Right forelimb (tissue), 1 donor: ENCODE measurements at places on chromosomes 16 and 17.

DNA sequence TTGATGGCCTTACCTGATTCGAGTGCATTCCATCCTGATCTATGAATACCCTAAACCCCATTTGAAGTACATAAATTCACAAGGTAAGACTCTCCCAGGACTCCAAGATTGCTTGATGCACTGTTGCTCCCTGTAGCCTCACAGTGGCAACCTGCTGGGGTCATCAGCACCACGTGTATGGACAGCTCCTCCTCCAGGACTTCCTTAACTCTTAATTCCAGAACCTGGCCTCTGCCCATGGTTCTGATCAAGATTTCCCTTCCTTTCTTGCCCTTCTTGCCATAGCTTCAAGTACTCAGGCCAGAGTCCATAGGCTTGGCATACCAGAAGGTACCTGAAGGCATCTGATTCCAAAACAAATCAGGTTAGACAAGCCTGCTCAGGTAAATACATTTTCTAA is 34.0 kb upstream of the NLK start:
- no peak for DNase-seq

- DNase-seq, result no peak
Measured at GRCh38 chr17:64572682-64573154, 65.9 kb downstream of the CEP95 start.

DNA sequence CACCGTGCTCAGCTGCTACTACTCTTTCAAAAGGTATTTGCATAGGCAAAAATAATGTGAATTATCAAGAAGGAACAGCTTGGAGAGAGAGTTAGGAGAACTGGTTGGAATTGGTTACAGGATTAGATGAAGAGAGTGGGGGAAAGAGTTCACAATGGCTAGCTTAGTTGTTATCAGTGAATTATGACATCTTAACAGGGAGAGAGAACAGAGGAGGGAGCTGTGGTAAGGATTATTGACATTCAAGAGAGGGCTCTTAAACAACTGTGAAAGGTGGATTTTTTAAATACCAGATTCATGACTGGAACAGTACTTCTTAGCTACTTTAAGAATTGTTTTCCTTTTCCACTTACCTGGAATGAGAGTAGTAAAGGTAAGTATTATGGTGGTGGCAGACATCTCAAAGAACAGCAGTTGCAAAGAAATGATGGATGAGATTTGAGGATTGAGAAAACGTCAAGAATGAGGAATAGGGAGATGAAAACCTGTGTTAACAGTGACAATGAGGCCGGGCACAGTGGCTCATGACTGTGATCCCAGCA is 43.9 kb upstream of the SLC5A11 start:
- DNase-seq, result no peak

GRCh38 chr16:5906351-5906750 is 808.8 kb upstream of the EEF2KMT start:
- DNase-seq, result no peak

DNA sequence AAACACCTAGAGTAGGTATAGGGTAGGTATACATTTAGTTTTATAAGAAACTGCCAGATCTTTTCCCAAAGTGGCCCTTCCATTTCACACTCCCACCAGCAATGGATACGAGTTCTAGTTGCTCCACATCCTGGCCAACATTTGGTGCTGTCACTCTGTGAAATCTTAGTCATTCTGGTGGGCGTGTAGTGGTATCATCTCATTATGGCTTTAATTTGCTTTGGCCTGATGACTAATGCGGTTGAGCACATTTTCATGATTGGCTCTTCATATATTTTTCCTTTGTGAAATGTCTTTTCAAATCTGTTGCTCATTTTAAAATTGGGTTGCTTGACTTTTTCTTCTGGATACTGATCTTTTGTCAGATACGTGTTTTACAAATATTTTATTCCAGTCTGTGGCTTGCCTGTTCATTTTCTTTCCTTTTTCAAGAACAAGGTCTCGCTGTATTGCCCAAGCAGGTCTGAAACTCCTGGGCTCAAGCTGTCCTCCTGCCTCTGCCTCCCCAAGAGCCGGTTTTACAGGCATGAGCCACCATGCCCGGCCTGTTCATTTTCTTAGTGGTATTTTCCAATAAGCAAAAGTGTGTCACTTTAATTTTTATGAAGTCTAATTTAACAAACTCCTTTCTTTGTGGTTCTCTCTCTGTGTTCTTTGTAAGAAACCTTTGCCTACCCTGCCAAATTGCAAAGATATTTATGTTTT is 192.4 kb downstream of the SEC14L1 start:
- no peak for DNase-seq

GRCh38 chr17:6701719-6702118 is 11.4 kb downstream of the SLC13A5 start:
- DNase-seq, result no peak

DNA sequence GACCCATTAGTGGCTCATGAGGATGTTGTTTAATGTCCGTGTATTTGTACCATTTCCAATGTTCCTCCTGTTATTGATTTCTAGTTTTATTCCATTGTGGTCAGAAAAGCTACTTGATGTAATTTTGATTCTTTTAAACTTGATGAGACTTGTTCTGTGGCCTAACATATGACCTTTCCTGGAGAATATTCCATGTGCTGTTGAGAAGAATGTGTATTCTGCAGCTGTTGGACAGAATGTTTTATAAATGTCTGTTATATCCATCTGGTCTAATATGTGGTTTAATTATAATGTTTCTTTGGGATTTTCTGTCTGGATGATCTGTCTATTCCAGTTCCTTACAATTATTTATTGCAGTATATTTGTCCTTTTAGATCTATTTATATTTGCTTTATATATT is 2.9 kb upstream of the ABCA10 start:
- no peak for DNase-seq

DNA sequence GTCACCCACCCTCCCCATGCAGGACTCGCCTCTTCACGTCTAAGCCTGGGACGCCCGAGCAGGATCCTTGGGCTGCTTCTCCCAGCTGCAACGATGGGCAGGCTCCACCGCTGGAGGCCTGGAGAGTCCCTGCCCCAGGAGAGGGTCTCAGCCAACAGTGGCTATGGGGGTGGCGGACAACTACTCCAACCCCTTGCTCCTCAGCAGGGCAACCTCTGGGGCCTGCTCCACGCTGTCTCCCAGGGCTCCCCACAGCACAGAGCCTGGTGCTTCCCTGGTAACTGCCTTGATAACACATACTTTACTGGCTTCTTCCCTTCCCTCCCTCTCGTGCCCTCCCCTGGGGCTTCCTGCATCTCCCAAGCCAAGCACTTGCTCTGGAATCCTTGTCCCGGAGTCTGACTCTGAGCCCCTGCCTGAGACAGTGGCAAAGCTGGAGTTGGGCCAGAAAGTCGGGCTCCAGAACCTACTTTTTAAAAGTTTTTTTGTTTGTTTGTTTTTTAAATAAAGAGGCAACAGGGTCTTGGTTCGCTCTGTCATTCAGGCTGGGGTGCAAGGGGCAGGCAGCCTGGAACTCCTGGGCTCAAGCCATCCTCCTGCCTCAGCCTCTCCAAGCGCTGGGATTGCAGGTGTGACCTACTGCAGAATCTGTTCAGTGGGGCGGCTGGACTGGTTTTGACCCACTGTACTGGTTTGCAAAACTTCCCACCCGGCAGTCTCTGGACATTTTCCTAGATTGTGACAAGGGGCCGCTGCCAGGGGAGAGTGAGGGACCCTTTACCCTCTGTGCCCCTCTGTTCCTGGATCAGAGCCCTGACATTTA is 99.4 kb downstream of the TNFRSF13B start:
- no peak for DNase-seq

DNA sequence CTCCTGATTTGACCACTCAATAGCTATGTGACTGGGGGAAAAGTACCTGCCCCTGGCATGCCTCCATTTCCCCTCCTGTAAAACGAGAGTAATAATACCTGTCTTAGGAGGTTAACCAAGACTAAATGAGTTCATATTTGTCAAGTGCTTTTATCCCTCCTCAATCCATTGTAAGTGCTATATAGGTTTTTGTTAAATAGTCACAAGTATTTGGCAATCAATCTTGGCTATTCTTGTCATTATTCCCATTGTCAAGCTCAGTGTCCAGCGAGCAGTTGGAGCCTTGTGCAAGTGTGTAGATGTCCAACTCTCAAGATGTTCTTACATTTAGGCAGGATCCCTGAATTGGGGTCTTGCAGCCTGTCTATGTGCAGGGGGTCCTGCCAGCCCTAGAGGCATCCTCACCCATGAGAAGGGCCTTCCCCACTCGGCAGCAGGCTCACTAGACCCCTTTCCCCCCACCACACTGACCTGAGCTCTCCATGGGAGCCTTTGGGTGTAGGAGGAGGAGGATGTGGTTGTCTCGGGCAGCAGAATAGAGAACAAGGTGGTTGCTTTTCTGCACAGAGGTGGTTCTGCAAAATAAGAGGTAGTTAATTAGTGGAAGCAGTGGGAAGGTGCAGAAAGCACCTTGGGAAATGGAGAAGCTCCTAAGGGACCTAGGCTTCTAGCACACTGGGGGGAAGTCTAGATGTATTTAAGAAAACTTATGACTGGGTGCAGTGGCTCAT is 18.0 kb downstream of the PIK3R6 start:
- DNase-seq, result no peak

- DNase-seq, result peak; percentile 31
Measured at GRCh38 chr17:66948061-66948750, 16.3 kb upstream of the CACNG4 start.

GRCh38 chr16:27639561-27640276 is 89.8 kb downstream of the KATNIP start:
- peak; percentile 55 for DNase-seq

DNA sequence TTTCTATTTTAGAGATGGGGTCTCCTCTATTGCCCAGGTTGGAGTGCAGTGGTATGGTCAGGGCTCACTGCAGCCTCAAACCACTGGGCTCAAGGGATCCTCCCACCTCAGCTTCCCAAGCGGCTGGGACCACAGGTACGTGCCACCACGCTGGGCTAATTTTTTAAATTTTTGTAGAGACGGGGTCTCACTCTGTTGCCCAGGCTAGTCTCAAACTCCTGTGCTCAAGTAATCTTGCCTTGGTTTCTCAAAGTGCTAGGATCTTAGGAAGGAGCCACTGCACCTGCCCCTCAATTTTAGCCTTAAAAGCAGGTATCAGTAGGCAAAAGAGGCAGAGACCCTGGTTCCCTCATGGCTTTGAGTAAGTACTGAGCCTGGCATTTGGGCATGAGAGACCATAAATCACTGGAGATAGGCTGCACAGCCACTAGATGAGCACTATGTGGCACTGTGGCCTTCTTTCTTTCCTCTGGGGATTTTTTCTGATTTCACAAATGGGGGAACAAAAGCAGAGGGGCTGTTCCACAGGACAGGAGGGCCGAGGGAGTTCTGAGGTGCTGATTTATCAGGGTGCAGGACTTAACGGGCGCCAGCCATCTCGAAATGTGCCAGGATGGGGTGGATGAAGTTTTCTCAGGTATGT is 82.2 kb downstream of the PLXDC1 start:
- no peak for DNase-seq

DNA sequence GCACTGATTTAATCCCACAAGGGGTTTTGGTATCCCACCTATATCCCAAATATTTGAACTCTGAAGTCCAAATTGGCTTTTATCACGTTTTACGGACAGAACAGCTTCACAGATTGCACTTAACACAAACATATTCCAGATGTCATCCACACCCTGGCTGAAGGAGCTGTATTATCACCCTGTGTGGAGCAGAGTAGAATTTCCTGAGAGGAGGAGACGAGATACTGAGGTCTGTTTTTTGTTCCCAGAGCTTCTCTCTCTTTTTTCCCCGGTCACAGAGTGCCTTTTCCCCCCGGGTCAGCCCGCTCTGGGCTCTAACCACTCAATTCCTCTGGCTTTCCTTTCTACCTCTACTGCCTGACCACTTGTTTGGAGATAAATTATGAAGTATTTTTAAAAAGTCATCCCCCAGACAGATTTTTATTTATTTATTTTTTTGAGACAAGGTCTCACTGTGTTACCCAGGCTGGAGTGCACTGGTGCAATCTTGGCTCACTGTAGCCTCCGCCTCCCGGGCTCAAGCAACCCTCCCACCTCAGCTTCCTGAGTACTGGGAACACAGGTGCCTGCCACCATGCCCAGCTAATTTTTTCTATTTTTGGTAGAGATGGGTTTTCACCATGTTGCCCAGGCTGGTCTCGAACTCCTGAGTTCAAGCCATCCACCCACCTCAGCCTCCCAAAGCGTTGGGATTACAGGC is 30.7 kb downstream of the DNAH2 start:
- no peak for DNase-seq

- peak; percentile 66 for DNase-seq
Measured at GRCh38 chr17:44352828-44353671, 7.9 kb downstream of the GRN start.

DNA sequence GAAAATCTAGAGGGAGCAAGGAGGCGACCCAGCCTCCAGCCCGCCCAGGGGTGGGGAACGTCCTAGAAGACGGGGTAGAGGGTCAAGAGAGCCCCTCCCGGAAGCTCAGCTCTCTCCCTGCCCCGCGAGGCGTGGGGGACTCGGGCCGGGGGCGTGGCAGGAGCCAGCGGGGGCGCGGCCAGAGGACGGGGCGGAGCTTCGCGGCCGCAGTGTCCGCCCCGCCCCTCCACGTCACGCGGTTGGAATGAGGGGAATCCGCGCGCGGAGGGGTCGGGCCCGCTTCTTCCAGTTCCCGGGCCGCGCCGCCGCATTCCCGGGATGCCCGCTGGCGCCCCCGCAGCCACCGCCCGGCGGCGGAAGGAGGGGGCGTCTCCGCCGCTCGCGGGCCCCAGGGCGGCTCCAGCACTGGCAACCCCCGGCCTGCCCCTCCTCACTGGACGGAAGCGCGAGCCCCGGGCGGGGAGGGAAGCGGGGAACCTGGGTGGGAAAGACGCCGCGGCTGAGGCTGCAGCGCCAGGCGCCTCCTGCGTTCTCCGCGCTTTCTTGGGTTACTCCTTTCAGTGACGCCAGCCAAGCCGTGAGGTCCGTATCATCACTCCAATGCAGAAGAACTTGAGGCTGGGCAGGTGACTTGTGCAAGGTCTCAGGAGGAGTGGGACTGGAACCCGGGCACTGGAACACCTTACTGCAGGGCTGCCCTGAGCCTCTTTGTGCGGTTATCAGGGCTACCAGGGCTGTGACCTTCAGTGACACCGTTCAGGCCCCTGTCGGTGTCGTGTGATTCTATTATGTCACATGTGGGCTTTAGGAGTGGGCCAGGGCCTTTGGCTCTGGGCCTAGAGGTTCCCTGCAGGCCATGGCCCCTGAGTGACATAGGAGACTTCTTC is 4.3 kb downstream of the MYO1C start:
- DNase-seq, result peak; percentile 94

DNA sequence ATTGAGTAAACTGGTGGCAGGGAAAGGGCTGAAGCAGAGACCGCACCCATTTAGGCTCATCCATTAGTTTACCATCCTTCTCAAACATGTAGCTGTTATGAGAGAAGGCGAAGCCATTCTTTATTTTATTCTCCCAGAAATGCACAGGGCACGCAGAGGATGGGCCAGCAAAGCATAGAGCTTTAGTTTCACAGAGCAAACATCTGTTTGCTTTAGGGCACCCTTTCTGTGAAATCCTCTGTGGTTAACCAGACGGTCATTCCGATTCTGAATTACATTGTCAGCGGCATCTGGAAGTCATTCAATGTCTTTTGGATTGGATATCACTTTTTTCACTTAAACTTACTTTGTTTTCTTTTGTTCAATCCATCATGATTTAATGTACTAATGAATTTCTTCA is 96.0 kb downstream of the TOX3 start:
- no peak for DNase-seq

- no peak for DNase-seq
Measured at GRCh38 chr16:88866151-88866920, at the start of gene PABPN1L. TSS of gene PABPN1L (minus strand) at chr16:88866660. CDS start at chr16:88866606, 54 bp downstream.
